ENCODE measurements at places on chromosomes 7 and 10.

DNA sequence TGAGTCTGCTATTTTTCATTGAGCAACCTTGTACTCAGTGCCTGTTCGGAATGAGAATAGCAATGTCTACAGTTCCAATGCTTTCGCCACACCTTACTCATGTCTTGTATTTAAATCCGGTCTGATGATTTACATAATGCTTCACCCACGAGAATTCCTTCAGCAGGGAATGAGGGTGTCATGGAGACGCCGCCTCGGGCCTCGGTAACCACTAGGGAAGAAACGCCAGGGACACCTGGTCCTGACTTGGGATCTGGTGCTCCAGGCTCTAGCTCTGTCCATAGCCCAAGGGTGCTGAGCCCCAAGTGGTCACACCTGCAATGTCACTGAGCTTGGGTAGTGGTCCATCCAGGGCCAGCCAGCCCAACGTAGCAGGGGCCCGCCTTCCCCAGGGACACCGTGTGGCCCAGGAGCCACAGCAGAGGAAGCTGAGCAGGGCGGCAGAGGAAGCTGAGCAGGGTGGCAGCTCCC, 37.4 kb downstream of the PRKAG2 start:
- no peak for DNase-seq

GRCh38 chr10:78283069-78283682, 249.5 kb downstream of the RPS24 start:
- DNase-seq = no peak

DNA sequence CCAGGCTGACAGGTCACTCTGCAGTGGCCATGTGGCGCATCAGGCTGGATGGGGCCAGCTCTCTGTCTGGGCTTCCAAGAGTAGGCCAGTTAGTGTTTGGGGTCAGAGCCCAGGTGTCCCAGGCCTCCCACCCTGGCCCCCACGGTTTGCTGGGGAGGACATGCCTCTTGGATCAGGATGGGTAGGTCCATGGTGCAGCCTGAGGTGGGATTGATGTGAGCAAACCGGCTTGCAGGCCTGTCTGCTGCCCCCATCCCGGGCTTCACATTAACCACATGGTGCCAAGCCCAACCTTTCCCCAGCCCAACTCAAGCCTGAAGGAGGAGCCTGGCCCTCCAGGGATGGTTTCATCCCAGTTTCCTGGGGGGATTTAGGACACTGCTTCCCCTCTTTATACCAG, 39.2 kb downstream of the LDB3 start:
- DNase-seq = no peak

DNA sequence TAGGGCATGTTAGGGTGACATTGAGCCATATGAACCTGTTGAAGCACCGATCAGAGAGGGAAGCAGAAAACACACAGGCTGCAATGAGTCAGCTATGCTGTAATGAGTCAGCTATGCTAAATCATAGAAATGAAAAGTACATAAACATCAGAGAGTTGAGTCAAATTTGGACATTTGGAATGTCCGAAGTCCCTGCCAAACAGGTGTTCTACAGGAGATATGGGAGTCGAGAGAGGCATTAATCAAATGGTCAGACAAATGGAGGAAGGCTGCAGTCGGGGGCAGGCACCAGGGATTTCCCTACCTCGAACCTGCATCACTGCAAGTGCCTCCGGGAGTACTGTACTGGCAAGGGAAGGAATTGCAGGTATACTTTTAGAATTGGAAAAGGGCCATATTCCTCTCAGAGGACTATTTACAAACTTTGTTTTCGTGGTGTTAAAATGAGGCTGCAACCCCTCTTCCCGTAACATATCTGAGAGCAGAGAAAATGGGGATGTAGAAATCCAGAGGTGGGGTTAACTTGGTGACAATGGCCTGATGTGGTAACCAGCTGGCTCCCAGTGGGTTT, 8.8 kb upstream of the ZC3HAV1 start:
- DNase-seq = no peak

DNA sequence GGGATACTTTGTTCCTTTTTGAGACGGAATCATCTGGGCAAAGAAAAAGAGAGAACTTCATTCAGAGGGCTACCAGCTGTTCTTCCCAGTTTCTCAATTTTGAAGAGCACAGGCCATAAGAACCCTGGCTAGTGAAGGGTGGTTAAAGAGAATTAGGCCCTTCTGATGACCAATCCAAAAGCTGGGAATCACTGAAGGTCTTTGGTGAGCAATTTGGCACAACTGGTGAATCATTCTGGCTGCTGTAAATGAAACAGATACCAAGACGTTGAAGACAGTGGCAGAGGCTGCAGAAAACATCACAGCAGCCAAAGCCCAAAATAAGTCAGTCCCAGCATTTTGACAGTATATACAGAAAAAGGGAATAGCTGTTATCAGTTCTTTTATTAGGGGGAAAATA, 5.1 kb downstream of the RAPGEF5 start:
- no peak for DNase-seq

- DNase-seq = no peak
Observed at GRCh38 chr10:26881600-26882331, 21.0 kb upstream of the ABI1 start.

Data from activated T-helper 2 cell treated with anti-CD3 and anti-CD28 coated beads, Interferon-gamma antibody, Interleukin-2, Interleukin-4, amounts not matched to agents 10 μg/mL and 5 μg/mL and 100 μg/mL, durations not matched to agents 14 hours and 24 hours and 36 hours (primary cell).